ENCODE measurements at places on chromosomes 1 and 21.
A peak's percentile ranks its signal among the peaks of the same experiment; 100 is the strongest.

DNA sequence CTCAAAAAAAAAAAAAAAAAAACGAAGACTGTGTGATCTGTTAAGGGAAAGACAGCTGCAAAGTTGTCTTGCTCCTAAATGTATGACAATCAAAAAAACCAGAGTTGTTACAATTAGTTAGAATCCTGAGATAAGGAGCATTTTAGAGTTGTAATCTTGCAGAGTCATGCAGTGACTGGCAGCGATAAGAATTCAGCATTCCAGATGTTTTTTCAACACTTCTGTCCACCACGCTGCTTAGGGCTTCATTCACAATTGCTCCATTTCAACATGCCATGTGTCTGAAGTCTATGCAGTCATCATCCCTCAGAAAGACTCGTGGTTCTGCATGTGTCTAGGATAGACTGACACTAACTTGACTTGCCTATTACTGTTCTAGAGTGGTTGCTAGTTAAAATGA lies 102.4 kb upstream of the BACE2 start:
- no peak for DNase-seq

DNA sequence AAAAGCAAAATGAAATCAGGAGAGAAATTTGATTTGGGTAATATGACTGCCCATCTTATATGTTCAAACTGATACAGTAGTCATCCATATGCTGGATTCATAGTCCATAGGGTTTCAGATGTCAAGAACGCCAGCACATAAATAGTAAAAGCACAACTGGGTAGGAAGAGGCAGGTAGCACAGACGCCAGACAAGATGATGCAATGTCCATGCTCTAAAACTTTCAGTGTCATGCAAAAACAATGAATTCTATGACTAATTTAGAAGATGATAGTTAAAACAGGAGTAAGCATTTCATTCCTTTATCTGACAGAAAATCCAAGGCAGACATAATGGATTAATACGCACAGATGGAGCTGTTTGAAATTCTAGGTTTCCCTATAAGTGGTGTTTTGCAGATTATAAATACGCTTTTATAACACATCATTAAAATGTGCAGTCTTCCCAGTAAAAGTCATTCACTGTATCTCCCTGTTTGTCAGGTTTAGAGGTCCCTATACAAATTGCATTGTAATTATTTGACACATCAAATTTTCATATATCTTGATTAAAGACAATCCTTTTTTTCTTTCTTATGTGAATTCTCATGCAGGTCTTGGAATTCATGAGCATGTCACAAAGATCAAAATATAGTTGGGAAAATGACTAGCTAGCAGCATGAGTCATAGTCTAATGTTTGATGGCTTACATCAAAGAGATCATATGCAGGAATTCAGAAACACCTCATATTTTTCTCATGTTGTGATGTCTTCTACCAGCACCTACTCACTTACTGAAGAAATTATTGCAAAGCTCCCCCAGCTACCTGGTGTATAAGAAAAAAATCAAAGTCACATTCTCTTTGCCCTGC lies 139.9 kb downstream of the DSCAM start:
- no peak for DNase-seq

DNA sequence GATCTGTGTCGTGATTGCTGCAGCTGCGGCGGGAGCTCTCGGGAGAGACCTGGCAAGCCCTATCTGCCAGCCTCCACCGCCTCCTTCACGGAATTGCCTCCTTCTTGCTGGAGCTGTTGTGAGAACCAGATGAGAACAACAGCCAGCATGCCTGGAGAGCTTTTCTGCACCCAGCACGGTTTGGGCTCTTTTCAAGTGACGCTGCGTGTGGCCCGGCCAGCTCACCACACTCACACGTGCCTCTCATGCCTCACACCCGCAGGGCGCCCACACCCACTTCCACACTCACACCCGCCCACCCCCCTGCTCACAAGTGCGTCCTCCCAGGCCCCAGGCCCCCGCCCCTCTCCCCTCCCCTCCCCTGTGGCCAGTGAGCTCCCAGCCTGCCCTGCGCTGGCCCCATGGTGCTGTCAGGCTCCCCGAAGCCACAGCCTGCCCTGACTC lies 135.7 kb upstream of the RUNX3 start:
- DNase-seq = peak; percentile 35

DNA sequence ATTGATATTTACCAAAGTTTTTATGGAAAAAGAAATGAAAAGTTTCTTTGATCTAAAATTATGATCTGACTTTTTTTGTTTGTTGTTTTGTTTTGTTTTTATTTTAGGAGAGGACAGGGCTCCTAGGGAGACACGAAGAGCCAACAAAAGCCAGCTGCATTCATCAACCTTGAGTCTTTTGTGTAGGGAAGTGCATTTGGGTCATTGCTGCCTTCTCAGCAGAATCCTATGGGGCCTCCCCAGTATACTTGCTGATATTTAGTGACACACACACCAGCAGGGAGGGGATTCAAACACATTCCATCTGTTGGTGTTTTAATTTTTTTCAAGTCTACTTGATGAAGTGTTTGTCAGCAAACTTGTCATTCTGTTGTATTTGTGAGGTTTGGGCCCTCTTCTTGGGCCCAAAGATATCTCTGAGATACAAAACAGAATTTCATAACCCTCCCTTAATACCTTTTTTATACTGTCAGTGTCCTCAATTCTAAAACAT lies 203.5 kb downstream of the NTNG1 start:
- no peak for DNase-seq

DNA sequence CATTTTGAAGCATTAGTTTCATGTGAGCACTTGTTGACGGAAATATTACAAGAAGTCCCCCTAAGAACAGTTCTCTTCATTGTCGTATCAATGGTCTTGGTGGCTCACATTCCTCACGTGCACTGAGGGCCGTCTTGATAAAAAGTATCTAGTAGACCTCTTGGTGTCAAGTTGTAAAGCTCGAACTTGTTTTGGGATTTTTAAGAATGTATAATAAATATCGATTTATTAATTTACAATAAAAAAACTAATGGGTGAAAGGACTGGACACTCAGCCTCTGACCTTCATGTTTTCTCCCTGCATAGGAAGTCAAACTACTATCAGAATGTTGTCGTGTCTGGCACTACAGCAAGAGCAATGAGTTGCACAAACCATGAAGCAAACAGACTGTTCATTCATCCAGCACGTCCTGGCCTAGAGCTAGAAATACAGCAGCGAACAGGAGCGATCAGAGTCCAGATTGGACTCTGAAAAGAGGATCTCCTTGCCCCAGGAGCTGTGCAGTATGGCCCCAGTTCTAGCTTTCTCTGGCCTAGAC lies 319.2 kb downstream of the SMYD3 start:
- DNase-seq = no peak

GRCh38 chr1:180155182-180155682 lies 563 bp downstream of the QSOX1 start:
- DNase-seq = no peak

- no peak for DNase-seq
Measured at GRCh38 chr1:92365378-92366039, 66.7 kb downstream of the RPAP2 start.

- DNase-seq = no peak
Measured at GRCh38 chr1:53139951-53140361, 2.5 kb downstream of the SLC1A7 start.

DNA sequence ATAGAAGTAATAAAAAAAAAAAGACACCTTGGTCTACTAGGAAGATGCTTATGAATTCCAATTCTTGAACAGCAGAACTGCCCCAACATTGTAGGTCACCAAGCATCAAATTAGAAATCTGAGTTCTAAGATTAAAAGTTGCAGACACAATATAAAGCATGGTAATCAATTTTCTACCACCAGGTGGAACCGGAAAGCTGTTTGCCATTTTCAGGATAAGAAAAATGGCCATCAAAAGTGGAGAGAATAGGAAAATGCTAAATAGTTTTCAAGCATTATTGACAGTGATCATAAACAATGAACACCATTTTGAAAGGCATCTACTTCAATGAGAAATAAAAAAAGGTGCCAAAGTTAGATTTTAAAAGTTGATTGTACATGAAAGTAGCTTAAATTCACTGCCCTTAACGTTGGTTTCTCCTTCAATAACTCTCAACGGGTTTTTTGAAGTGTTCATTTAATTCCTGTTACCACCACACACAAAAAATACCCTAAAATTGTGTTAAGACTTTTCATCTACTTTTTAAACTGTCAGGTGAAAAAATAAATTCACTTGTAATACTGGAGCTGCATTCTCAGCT lies 252.9 kb downstream of the KCNT2 start:
- no peak for DNase-seq

DNA sequence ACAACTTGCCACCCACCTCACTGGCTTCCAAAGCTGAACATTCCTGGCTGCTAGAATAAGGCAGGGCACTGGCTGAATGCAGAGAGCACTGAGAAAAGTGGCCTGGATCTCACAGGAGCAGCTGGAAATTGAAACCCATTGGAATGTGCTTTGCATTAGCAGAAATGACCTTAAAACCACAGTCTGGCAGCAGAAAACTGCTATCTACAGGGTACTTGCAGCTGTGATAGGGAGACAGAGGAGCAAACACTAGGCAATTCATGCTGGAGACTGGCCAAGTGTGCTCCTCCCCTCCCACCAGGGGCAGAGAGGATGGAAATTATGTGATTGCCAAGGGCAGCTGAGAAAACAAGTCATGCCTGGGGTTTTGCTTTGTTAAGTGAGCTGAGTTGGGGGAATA lies 47.2 kb downstream of the HSD3B1 start:
- DNase-seq = peak; percentile 17

GRCh38 chr1:34825455-34826091 lies 32.8 kb downstream of the GJA4 start:
- DNase-seq = no peak

- no peak for DNase-seq
Measured at GRCh38 chr1:938711-939489, 15.2 kb downstream of the SAMD11 start.

DNA sequence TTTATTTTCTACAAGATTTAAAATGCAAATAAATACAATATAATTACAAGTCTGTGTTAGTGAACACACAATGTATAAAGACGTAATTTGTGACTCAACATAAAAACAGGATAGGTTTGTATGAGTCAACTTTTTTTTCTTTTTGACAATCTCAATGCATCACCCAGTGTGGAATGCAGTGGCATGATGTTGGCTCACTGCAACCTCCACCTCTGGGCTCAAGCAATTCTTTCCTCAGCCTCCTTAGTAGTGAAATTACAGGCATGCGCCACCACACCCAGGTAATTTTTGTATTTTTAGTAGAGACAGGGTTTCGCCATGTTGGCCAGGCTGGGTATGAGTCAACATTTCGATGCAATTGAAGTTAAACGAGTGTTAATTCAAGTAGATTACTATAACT lies 5.9 kb upstream of the SPRR2E start:
- DNase-seq = no peak

- DNase-seq = no peak
Measured at GRCh38 chr1:116825207-116825719, 71.0 kb downstream of the CD2 start.

GRCh38 chr1:241813768-241814320 lies 34.2 kb upstream of the EXO1 start:
- DNase-seq = no peak

DNA sequence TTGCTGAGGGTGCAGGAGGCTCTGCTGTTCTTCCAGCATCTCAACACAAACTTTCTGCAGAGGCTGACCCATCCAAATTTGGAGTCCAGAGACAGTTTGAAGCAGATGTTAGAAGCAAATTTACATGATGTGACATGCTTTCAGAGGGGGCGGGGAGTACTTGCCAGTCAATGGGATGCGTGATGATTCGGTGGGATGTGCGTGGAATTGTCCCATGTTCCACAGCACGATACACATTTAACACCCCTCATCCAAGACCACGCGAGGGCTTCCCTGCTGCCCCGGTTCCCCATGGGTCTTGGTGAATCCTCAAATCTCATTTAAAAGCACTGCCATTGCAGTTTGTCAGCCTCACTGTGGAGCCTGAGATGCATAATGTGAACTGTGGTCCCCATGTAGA lies 78.6 kb upstream of the TLR5 start:
- DNase-seq = no peak

GRCh38 chr21:41660748-41661147 lies 106.1 kb downstream of the RIPK4 start:
- DNase-seq = no peak

- DNase-seq = no peak
Measured at GRCh38 chr1:203116091-203116820, 11.3 kb upstream of the ADORA1 start.

Data from GM04504 (cell line).